Suprapubic skin (tissue), 4 donors: ENCODE measurements at places on chromosomes 3 and 15.

DNA sequence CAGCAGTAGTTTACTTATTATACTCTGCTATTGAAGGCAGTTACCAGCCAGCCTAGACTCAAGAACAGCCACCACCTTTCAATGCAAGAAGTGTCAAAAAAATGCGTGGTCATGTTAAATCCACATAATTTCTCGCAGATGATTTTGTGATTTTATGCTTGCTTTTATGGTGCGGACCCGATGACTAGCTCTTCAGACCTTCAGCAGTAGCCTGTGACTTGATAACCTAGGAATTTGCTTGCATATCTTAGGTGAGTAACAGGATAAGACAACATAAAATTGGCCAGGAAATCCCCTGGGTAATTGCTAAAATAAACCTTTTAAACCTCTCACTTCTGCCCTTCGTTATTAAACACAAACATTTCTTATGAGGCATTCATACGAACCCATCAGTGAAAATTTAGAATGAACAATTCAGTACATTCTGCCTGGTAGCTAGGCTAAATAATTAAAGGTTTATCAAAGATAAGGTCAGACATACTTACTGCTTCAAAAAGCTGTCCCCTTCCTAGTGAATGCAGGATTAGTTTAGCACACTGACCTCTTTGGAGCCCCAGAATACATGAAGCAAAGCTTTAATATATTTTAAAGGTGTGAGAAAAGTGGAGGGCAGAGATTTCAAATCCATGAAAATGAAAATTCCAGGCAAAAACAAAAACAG lies 798.8 kb downstream of the OTOL1 start:
- no peak for DNase-seq

DNA sequence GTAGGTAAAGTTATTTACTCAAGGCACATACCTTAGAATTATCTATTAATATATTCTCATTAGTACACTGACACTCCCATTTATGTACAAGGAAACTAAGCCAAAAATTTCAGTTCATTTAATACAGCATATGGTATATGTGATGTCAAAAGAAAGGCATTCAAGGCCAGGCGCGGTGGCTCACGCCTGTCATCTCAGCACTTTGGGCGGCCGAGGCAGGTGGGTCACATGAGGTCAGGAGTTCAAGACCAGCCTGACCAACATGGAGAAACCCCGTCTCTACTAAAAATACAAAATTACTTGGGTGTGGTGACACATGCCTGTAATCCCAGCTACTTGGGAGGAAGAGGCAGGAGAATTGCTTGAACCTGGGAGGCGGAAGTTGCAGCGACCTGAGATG lies 435.2 kb downstream of the GBE1 start:
- DNase-seq = no peak

- no peak for DNase-seq
Measured at GRCh38 chr3:182583545-182583944, 209.8 kb upstream of the ATP11B start.

DNA sequence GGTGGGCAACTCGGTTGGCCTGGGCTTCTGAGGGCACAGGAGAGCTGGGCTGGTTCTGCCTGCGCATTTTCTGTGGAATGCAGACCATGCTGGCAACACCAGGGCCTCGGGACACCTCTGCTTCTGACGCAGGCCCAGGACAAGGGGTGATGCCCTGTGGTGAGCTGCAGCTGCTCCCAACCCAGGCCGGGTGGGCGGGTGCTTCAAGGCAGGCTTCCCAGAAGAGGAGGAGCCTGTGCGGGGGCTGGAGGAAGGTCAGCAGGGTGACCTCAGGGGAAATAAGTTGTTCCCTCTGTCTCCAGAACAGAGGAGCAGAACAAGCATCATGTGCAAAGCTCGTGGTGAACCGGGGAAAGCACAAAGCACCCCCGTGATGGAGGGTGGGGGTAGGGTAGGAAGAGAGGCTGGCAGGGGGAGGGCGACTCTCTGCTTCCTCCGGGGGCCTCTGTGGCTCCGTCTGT lies 11.0 kb upstream of the PLXNA1 start:
- DNase-seq = no peak

DNA sequence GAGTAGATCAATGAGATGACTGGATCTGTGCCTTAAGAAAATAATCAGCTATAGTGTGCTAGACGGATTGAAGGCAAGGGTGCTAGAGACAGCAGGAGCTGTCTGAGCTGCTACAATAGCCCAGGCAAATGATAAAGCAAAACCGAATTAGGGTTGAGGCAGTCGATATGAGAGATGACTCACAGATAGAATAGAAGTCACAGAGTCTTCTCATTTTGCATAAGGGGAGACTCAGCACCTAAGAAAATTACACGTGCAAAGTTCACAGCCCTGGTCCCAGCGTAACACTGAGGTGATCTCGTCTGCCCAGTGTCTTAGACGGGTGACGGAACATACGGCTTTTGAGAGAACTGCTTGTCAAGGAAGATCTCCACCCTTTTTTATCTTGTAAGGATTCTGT lies 11.6 kb downstream of the LPP start:
- no peak for DNase-seq

DNA sequence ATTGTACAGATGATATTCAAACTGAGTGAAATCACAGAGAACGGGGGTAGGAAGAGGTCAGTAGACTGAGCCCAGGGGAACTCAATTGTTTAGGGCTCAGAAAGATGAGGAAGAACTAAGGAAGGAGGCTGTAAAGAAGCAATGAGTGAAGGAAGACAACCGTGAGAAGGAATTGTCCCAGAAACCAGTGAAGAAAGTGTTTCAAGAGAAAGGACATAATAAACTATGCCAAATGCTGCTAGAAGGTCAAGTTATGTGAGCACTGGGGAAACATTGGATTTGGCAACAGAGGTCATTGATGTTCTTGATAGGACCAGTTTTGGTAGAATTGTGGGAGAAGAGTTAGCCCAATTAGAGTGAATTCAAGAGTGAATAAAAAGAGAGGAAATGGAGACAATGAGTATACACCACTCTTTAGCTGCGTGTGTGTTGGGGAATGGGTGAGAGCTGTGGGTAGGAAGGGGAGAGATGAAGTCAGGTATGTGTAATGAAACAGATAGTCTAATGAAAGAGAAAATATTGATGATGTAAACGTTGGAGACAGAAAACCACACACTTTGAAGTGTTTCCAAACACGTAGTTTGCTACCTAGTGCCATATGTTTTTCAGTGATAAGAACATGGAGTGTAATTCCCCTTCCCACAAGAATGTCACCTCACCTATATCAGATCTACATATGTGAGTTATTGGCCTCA lies 42.5 kb upstream of the MME start:
- no peak for DNase-seq

DNA sequence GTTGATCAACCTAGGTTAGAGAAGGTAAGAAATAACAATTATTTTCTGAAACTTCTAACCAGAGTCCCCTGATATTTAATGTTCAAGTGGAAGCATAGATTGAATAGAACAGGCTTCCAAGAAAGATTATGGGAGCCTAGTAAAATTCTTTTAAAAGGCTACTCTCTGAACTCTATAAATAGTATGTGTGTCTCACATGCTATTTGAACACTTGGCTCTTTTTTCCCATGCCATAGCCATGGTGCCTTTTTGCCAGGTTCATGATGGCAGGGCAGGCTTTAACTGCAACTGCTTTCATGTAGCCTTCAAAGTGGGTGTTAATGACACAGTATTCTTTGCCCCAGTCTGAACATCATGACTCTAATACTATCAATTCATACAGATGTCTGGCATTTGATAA lies 22.9 kb upstream of the STRIT1 start:
- DNase-seq = no peak

GRCh38 chr3:33914212-33914611 lies 115.8 kb downstream of the PDCD6IP start:
- no peak for DNase-seq

DNA sequence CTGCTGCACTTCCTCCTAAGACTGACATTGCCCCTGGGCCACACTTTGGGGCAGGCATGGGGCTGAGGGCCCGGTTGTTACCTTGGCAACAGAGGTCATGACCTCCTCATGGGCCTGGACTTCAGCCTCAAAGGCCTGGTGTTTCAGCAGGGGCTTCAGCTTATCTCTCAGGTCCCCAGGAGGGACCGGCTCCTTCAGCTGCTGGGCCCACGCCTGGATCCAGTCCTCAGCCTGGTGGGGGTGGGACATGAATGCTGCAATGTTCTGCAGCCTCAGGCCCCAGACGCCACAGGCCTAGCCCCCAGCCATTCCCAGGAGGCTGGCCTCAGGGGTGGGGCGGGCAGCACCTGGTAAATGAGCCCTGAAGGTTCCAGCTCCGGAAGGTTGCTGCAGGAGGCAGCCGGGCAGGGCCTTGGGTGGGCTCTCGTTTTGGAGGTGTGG lies 27.6 kb downstream of the SPTBN5 start:
- DNase-seq = no peak

- DNase-seq = no peak
Measured at GRCh38 chr3:180267202-180267843, 230.6 kb upstream of the PEX5L start.

DNA sequence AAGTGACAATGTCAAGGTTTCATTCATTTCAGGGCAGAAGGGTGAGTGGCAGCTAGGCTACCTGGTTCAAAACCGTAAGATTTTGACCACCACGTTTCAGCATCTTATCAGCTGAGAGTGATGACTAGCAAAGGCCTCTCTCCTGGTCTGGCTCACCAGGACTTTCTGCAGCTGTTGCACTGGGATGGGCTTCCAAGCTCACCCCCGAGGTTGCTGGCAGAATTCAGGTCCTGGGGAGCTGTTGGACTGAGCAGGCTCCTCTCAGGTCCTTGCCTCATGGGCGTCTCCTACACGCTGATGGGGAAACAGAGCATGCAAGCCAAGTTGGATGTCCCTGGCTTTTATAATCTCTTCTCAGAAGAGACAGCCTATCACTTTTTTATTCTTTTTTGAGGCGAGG lies 88.8 kb upstream of the RNU6-1 start:
- no peak for DNase-seq

GRCh38 chr3:105187344-105187743 lies 179.4 kb upstream of the ALCAM start:
- DNase-seq = no peak

DNA sequence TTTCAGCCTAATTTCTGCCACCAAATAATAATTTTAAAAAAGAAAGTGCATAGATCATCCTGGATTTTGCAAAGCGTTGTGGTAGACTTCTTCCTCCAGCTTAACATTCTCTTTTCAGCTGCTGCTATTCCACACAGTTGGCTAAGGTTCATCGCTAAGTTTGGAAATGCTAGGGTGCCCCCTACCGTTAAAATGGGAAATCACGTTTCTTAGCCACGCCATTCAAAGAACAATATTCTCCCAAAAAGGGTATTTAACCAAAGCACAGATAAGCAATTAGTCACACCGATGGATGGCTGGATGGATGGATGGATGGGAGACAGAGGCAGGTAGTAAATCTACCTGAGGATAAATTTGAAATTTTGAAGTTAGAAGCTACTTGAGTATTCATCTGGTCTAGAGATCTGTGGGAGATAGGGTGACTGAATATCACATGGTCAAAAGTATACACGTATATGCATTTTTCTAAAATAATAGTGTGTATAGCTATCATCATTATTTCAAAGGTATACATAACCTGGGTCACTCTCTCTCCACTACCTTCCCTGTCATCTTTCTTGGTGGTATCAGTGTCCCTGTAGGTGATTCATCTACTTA lies 67.2 kb downstream of the EFHB start:
- DNase-seq = no peak

DNA sequence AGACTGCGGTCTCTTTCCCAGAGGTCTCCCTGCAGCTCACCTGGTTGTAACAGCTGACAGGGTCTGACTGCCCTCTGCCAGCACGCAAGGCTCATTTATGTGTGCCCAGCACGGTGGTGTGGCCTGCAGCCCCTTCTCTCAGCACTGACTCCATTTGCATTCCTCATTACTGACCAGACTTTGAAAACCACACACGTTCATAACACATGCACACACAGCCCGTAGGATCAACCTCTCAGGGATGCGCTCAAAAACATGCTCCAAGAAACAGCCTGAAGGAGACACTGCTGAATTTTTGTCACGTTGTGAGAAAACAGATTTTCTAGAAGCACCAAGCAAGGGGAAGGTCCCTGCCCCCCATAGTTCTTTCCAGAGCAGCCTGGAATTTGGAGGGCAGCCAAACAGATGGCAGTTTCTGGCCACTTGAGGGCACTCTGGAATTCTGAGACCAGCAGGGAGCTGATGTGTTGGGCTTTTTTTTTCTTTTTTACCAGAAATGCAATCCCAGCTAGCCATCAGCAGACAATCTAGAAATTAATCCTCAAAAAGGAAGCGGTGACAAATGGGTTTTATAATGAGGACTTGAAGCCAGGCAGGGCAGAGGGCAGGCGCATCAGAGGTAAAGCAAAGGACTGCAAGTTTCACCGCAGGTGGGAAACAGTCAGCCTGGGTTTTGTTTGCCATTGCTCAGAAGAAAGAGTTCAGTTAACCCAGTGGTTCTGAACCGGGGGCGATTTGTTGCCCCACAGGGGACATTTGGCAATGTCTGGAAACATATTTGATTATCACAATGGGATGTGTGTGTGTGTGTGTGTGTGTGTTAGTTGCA lies 170.5 kb upstream of the PROK2 start:
- DNase-seq = peak; percentile 71
